ENCODE measurements at places on chromosomes 12 and 14.

- no peak for DNase-seq
Observed at GRCh38 chr14:21236948-21237797, 32.1 kb downstream of the HNRNPC start.

GRCh38 chr12:129202109-129202814 is 349.0 kb downstream of the GLT1D1 start:
- no peak for DNase-seq

DNA sequence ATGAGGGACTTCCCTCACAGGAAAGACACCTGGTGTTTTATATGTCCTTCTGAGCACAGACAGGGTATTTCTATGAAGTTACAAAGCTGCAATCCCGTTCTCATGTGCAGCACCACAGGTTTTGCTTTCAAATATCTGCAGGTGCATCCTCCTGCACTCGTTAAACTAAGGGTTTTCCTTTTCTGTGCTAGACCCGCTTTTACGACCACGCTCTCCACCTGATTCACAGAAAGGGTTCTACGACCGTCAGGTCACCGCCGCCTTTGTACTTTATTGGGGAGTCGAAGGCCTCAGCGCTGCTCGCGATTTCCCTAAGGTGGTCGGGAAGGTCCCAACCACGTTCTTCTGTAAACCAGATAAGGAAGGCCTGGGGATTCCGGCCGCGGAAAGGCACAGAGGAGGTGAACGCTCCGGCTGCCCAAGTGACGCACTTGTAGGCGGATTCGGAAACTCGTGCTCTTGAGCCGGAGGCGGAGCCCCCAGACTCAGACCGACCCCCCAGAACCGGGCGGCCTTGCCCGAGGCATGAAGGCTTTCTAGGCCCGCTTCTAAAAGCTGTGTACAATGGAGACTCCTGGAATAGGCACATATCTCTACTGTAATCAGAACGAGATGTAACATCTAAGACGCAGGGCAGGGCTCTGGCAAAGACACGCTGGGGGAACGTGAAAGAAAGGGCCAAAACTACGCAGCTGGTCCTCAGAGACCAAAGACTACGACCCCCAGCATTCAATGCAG is 995 bp upstream of the HSP90B1 start:
- peak; percentile 91 for DNase-seq

DNA sequence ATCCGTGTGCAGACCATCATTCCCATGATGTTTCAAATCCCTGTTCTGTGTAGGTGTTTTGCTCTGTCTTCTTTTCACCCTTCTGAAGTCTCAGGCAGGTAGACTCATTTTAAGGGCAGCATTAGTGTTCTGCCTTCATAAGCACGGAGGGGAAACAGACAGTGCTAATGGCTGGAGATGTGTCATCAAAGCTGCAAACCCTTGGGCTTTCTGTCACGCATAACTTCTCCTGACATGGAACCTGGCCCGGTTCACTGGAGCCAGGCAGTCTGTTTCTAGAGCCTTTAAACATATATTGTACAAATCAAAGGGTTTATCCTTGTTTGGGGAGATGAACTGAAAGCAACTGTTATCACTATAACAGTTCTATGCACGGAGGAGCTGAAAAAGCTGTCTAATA is 141.4 kb downstream of the TMEM132D start:
- no peak for DNase-seq

- no peak for DNase-seq
Observed at GRCh38 chr12:6834873-6835272, 5.9 kb upstream of the GNB3 start.

DNA sequence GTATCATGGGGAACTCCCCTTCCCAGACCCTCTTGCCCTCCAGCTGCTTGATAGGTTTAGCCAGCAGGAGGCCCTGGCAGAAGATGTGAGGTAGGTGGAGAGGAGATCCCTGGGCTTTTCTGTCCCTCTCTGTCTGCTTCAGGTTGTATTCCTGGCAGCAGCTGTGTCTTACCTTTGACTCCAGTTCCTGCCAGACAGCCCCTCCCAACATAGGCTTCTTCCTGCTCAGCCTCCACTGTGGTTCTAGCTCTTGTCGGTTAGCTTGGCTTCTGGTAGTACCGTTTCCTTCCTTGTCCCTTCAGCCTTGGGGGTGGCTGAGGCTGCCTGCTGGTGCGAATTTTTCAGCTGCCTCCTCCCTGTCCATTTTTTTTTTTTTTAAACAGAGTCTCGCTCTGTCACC is 215.7 kb upstream of the CRY1 start:
- no peak for DNase-seq

GRCh38 chr12:92339198-92339821 is 193.7 kb upstream of the BTG1 start:
- DNase-seq: no peak

DNA sequence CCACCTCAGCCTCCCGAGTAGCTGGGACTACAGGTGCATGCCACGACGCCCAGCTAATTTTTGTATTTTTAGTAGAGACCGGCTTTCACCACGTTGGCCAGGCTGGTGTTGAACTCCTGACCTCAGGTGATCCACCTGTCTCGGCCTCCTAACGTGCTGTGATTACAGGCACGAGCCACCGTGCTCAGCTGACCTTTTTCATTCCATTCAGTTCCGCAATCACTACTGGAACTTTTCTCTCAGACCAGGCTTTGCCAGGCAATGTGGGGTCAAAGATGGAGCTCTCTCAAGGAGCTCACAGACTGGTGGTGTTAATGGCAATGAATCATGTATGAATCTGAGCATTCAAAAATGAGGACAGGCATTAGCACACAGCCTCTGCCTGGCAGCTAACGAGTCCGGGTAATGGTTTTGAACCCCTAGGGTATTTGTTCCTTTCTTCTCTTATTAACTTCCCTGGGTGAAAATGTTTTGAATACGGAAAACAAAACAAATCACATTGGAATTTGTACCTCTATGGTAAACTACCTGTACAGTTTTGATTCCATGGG is 9.4 kb upstream of the TCHP start:
- no peak for DNase-seq

DNA sequence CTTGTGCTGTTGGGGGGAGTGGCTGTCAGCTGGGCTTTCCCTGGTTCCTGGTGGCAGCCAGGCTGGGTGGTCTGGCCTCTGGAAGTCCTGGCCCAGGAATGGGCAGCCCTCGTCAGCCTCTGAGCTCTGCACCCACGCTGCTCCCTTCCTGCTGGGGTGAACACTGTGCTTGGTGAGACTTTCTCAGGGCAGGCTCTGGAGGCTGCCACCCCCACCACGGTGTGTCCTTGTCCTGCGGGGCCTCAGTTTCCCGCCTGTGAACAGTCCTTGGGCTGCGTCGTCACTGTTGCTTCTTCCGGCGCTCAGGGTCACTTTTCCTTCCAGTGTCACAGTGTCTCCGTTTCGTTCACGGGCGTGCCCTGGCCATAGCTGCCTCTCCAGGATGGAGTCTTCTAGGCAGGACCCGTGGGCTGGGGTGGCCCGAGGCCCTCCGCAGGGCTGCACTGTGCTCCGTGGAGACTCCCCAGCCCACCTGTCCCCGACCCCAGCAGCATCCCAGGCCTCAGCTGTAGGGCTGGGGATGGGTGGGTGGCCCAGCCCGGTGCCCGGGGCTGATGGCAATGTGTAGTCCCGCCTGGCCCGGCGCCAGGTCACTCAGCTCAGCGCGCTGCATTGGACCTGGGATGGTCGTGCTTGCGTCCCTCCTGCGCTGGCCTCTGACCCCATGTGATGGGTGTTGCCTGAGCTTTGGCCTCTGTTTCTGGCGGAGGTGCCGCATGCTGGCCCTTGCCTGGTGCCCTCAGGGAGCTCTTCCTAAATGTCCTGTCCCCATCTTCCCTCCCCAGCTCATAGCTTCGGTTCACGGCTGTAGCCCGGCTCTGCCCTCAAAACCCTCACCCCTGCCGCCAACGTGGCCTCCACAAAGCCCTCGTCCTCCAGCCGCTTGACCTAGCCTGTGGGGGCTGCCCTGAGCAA is 6.8 kb downstream of the KIF26A start:
- DNase-seq: no peak

GRCh38 chr12:14614704-14615121 is 47.0 kb upstream of the PLBD1 start:
- no peak for DNase-seq

GRCh38 chr12:57498132-57498502 is 10.2 kb downstream of the MARS1 start:
- no peak for DNase-seq

DNA sequence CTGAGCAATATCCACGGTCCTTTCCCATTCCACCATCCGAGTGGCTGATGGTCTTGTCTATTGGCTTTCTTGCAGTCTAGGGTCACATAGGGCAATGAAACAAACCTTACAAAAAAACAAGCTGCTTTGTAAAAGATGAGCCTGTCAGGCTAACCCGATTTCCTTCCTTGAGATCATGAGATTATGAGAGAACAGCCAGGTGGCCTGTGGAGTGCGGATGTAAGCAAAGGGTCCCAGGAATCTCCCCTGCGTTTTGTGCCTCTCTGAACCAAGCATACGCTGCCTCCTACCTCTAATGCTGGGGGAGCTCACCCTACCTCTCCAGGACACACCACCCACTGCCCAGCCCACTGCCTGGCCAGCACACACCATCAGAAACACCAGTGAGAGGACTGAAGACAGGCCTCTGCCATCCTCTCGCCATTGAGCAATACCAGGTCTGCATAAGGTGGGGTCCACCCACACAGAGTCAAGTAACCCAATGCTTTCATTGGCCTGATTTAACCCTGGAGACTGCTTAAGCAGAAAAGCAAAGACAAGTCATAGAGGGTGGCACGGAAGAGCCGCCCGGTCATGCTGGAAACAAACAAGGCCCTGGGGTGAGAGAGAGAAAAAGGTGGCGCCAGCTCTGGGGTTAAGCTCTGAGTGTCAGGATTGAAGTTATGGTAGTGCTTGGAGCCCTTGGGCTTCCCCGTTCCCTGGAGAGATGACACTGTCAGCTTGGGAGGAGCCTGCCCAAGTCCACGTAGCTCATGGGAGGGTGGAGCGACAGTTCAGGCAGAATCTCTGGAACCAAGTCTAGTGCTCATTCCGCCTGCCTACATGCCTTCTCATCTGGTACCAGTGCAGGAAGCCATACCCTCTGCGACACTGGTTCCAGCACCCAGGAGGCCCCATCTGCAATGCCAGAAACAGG is 46.6 kb downstream of the CALM1 start:
- peak; percentile 48 for DNase-seq

DNA sequence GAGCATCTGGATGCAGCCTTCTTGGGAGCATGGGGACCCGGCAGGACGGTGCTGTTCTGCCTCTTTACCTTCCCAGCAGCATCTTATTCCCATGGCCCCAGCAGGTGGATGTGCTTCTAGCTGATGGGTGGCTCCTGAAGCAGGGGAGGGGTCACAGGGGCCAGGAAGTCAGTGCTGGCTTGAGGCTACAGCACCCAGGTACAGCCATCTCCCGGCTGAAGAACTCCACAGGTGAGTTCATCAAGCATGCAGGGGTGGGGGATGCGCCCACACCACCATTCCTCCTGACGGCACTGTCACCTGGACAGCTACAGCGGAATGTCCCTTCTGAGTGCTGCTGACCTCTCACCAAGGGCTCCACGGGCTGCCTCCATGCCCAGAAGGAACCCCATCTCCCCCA is 57.3 kb downstream of the BCL11B start:
- no peak for DNase-seq

DNA sequence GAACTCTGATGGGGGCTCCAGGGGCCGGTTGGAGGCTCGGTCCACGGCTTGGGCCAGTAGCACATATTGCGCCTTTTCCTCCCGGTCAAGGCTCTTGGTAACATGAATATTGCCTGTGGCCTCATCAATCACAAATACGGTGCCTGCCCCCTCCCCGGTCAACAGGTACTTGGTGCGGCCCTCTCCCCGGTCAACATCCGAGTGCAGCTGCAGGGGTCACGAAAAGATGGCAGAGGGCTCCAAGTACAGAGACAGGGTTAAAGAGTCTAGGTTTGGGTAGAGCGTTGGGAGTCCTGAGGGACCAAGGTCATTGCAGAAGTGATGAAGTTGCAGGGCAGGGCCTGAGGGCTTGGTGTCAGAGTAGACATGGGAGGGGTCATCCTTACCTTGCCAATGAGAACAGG is 2.2 kb downstream of the CDH24 start:
- DNase-seq: no peak

DNA sequence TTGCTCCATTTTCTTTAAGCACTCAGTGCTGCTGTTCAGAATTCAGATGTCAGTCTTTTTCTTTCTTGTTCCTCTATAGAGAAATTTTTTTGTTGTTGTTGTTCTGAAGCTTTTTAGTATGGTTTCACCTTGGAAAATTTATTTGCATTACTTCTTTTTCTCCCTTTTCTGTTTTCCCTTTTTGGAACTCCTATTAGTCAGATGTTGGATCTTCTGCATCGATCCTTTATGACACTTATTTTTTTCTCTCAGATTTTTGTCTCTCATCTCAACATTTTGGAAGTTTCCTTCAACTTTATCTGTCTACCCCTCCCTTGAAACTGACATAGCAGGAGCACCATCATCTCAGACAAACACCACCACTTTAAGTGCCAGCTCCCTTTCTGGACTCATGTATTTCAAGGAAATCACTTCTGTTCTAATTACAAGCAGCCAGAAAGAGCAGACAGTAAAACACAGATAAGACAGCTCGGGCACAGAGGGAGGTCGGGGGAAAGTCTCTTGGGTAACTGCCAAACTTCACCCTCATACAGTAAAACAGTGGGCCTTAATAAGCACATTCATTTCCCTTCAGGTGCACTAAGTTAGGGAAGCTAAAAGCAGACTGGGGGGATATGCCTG is 222.7 kb upstream of the PLXNC1 start:
- DNase-seq: no peak

DNA sequence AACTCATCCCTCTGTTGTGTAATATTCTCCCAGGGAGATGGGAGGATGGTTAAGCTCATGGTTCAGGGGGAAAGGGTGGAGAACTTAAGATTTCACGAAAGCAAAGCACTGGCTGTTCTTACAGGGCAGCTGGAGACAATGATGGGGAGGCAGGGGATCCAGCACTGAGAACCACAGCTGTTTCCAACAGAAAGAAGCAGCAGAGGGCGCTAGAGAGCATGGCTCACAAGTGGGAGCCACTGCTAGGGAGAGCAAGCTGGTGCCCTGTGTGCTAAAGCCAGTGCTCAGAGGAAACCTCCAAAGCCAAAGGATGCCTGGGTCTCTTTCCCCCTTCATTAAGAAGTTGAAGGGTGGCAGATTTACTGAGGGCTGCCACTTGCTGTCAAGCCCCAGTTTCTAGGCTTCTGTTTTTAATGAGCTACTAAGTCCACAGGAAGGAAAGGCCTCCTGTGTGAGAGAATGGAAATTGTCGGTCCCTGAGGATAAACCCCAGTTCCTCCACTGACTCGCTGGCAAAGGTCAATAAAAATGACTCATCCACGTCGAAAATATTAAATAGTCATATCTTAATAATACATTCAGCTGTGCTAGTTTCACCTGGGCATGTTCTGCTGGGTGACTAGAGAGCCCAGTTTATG is 199.7 kb downstream of the ANO2 start:
- peak; percentile 48 for DNase-seq

GRCh38 chr12:45720069-45720468 is 9.4 kb upstream of the ARID2 start:
- no peak for DNase-seq

- DNase-seq: no peak
Observed at GRCh38 chr14:102733326-102733725, 43.9 kb upstream of the TRAF3 start.

DNA sequence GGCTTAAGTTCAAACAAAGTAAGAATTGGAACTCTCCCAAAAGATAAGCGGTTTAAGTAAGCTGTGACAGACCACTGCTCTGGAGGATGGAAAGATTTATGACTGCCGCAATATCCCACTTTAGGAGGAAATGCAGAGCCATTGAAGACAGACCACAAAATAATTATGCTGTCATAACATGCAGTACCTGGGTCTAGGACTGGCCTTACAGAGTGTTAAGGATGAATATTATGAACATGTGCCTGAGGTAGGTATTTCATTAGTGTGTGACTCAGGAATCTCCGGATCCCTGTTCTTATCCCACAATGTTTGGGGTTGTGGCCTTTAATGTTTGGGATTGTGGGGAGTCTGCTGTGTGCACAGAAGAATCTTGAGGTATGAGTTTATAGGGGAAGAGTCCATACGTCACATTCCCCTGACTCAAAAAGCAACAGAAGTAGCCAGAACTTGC is 114.9 kb downstream of the SAMD4A start:
- DNase-seq: peak; percentile 45

Data from RWPE1 (cell line).